NCI-H460 (cell line): ENCODE measurements at places on chromosomes 2 and 18.

GRCh38 chr2:26900831-26901321, 52.9 kb downstream of the DPYSL5 start:
- DNase-seq, result no peak

DNA sequence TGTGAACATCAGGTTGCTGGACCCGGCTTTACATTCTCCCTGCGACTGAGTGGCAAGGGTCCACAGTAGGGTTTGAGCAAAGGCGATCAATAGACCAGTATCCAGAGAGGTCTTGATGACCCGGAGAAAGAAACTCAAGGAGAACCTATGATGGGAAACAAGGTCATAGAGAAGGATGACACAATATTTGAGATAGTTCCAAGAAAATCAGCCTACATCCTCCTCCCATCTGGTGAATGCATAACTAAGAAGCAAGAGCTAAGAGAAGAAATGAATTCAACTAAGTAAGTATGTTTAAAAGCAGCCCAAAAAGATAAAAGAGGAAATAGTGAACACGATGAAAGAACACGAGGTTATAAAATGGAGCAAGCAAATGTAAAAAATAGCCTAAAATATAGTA, 166.3 kb downstream of the CD8B2 start:
- no peak for DNase-seq

- no peak for DNase-seq
Measured at GRCh38 chr2:168167511-168168263, 79.7 kb downstream of the STK39 start.

DNA sequence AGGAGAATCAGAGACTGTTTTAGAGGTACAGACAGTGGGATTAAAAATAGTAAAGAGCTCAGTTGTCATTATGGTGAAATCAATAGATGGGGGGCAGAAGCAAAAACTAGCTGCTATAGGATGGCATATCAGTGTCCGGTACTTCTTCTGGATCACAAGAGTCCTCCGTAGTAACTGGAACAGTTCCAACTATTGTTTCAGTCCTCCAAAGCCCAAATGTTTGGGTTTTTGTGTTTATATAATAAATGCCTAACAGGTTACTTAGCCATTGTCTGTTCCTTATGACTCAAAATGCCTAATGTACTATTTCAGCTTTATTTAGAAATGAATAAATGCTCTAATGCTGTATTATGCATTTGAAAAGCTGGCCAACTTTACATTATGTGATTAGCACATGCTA, 401.2 kb downstream of the PTH2R start:
- no peak for DNase-seq

DNA sequence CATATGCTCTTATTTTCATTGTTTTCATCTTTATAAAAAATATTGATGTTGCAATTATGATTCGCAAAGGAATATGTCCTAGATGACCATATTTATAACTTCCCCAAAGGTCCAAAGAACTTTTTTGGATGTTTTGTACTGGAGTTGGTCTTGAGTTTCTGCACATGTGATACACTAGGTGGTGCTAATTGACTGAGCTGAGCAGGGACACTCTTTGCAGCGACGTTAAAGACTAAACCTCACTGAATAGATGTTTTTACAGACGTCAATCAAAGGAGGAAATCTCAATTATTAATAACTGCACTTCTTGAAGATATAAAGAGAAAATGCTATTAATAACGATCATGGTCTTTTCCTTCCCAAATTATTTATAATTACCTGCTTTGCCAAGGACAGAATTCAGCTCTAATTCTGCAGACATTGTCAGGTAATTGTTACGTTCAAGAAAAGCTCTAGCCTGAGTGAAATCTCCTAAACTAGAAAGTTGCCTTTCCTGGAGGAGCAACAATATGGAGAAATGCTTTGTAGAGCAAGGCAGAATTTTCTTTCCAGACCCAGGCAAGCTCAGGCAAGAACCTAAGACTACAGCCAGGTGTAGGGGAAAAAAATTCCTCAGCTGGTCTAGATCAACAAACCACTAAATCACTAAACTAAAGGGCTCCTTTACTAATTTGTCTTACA, 119.3 kb upstream of the RBBP8 start:
- DNase-seq, result peak; percentile 6

GRCh38 chr2:26462511-26463243, 15.2 kb downstream of the OTOF start:
- peak; percentile 65 for DNase-seq
